Stimulated activated CD8-positive, alpha-beta memory T cell treated with anti-CD3 and anti-CD28 coated beads, Interleukin-15, amount 100 ng/mL, for 24 hours (primary cell): ENCODE measurements at places on chromosomes 3 and 15.

GRCh38 chr3:53531749-53532148, 37.3 kb downstream of the CACNA1D start:
- DNase-seq, result no peak

- no peak for DNase-seq
Measured at GRCh38 chr15:79099692-79100091, 9.1 kb upstream of the RASGRF1 start.

- DNase-seq, result no peak
Measured at GRCh38 chr15:48617619-48618018, 27.9 kb downstream of the FBN1 start.

- no peak for DNase-seq
Measured at GRCh38 chr3:163481738-163482137, 1596.6 kb downstream of the SI start.

DNA sequence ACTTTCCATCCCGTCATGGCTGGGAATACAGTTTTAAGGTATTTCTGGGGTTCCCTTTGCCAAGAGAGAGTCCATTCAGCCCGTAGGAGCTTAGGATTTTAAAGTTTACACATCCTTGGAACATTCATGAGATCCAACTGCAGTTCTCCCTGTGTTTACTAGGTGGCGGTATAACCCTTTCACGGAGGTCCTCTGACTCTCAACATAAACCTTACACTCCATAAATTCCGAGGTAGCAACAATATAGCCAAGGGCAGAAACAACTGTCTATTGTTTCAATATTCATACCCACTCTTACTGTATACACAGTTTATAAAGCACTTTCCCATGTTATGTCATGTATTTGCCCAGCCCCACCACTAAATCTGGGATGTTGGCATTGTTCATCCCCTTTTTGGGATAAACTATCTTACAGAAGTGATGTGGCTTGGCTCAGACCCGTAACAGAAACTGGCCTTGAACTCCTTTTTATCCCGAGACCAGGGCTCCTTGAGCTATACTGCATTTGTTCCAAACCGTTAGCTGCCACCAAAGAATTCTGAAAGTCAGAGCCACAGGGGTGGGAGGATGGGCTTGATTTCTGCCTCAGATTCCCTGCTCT, 69.2 kb upstream of the COL6A5 start:
- DNase-seq, result no peak

DNA sequence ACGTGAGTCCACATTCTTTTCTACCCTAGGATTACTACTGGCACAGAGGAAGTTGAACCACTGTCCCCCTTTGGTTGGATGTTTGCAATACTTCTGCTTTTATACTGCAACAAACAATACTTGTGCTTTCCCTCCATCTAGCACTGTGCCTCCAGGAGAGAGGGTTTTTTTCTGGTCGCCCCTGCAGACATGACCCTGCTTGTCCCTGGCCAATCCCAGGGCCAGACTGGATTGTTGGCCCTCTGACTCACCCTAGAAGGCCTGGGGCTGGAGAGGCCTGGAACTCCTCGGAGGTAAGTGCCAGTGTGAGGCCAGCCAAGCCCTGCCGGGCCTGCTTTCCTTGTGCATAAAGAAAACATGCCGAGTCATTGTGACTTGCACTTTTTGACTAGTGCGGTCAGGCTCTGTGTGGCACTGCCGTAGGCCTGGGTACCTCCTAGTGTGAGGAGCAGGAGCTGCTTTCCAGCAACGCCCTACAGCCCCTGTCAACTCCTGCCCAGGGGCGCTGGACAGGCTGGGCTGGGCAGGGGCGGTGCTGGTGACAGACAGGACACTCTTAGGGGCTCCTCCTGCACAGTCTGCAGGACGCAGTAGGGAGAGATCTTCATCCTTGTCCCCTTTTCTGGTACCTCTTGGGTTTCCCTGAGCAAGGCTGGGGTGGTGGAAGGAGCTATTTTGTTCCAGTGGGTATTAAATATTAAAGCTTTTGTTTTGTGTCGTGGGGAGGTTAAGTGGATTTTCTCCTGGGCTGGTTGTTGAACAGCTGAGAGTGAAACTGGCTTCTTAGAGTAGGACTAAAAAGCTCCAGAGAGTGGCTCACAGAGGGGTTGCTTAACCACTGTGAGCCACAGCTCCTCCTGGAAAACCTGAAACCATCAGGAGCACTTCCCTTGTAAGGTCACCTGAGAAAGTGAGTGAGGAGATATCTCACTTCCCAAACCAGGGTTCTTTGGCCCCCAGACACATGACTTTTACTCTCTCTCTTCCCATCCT, 14.4 kb upstream of the TKT start:
- no peak for DNase-seq

DNA sequence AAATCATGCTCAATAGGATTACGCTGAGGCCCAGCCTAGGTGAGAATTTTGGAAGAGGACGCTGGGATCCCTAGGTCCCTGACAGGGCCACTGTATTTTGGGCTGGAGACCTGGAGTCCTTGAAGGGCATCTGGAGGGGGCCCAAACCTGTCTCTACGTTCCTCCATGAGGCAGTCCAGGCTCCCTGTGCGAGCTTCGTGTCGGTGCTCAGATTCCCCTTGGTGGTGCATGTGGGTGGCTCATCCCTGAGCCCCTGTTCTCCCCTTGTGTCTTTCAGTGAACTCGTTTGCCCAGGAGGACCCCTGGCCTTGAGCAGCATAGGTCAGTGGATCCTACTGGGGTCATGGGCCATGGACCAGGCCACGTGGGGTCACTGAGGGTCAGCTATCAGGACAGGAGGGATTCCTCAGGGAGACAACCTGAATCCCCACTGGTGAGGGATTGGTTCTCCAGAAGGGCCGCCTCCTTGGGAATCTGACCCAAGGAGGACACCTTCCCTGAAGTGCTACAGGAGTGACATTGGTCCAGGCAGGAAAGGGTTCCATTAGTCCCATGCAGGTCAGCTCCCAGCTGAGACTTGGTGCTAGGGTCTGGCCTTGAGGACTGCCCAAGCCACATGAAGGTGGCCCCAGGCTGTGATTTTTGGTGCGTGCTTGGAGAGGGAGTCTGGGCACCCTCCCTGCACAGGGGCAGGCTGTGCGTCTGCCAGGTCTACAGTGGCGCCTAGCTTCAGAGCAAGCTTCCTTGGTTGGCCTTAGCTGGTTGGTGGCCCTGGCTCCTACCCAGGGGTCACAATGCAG, 229.8 kb downstream of the SNRPN start:
- DNase-seq, result no peak

- no peak for DNase-seq
Measured at GRCh38 chr3:173709026-173709425, 311.5 kb downstream of the NLGN1 start.

DNA sequence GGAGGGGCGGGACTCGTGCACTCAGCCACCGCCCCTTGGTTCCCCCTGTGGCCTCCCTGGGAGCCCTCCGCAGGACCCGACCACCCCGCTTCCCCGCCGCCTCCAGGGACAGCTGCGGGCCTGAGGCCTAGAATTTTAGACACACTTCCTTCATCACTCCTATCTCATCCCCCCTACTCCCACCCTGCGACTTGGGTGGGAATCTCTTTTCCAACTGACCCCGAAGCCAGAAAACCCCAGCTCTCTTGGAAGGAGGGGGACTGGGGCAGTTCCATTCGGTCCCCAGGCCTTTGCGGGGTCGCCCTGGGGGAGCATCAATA, 289 bp upstream of the TFDP2 start:
- DNase-seq, result no peak

- DNase-seq, result no peak
Measured at GRCh38 chr3:66748175-66748876, 247.5 kb upstream of the LRIG1 start.

- no peak for DNase-seq
Measured at GRCh38 chr3:4614070-4614469, 120.9 kb downstream of the ITPR1 start.

DNA sequence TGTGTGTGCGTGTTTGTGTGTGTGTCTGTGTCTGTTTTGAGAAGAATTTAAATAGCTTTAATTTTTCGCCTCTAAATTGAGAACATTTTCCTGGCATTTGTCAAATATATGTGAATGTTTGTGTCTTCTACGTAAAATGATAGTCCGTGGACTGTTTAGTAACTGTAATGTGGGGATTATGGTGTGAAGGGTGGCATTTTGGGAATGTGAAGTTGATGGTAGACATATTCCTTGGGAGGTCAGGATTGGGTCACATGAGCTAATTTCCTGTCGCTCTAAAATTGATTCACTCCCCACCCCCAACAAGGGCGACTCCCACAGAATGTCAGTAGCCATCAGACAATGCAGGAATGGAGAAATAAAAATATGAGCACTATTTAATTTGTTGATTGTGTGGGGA, 107.3 kb downstream of the ITPR1 start:
- DNase-seq, result no peak

- DNase-seq, result no peak
Measured at GRCh38 chr15:63482874-63483323, 21.5 kb upstream of the USP3 start.

DNA sequence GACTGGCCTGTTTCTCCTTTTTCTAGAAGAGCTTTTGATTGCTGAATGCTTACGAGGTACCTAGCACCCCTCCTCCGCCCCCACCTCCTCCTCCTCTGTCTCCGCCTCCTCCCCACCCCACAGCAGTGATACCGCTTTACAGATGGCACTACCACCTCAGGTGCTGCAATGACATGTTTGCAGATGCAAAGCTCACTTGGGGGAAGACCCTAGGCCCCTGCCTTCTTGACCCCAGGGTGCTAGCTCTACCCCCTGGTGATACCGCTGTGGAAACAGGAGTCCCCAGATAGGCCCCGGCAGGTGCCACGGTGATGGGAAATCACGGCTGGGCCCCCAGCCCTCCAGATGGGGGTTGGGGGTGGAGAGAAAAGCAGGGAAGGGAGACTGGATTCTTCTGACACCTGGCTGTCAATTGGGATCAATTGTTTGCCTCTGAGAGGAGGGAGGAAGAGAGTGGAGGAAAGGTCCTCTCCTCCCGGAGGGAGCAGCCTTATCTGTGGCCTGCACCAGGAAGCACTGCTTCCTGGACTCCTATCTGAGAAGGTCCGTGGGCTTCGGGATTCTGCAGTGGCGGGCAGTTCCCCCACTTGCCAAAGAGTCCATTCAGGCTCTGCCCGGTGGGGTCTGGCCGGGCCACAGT, 37.6 kb downstream of the DNASE1L3 start:
- no peak for DNase-seq

- no peak for DNase-seq
Measured at GRCh38 chr3:97815149-97815917, 6.5 kb upstream of the CRYBG3 start.

GRCh38 chr15:99628374-99629001, 62.7 kb downstream of the MEF2A start:
- no peak for DNase-seq

DNA sequence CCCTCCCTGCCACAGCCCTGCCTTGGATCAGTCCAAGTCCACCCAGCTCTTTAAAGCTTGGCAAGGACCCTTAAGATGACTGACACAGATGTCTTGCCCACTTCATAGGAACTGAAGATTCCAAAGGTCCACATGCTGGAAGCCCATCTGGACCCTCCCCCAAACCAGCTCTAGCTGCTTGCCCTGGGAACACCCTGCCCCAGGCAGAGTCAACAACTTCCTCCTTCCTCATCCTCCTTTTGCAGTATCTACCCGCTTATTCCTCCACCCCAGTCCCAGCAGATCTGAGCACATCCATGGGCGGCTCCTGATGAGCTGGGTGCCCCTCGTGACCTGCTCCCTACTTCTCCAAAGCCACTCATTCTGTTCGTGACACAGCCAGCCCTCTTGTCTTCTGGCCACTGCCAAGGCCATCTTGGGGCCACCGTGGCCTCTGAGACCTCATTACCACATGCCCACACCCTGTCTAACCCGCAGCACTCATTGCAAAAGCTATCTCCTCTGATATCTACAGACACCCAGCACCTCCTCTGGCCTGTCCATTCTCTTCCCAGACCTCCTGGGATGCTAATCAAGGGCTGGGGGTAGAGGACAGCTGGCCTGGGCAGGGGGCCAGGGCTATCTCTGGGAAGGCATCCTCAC, 2.0 kb upstream of the PFKFB4 start:
- DNase-seq, result no peak

DNA sequence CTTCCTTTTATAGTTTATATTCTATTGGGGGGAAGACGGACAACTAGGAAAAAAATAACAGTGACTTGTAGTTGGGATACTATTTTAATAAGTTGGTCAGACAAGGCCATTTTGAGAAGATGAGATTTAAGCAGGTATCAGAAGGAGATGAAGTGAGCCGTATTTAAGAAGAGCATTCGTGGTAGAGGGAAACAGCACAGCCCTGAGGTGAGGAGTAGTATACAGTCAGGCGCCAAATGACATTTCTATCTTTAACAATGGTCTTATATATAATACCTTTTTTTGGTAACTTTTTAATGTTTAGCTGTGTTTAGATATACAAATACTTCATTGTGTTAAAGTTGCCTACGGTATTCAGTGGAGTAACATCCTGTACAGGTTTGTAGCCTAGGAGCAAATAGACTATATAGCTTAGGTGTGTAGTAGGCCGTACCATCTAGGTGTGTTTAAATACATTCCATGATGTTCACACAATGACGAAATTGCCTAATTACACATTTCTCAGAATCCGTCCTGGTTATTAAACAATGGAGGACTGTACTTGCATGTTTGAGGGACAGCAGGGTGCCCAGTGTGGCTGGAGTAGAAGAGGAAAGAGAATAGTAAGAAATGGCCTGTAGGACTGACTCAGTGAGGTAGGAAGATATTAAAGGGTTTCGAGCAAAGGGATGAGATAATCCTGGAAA, 1.6 kb downstream of the NKTR start:
- DNase-seq, result no peak

DNA sequence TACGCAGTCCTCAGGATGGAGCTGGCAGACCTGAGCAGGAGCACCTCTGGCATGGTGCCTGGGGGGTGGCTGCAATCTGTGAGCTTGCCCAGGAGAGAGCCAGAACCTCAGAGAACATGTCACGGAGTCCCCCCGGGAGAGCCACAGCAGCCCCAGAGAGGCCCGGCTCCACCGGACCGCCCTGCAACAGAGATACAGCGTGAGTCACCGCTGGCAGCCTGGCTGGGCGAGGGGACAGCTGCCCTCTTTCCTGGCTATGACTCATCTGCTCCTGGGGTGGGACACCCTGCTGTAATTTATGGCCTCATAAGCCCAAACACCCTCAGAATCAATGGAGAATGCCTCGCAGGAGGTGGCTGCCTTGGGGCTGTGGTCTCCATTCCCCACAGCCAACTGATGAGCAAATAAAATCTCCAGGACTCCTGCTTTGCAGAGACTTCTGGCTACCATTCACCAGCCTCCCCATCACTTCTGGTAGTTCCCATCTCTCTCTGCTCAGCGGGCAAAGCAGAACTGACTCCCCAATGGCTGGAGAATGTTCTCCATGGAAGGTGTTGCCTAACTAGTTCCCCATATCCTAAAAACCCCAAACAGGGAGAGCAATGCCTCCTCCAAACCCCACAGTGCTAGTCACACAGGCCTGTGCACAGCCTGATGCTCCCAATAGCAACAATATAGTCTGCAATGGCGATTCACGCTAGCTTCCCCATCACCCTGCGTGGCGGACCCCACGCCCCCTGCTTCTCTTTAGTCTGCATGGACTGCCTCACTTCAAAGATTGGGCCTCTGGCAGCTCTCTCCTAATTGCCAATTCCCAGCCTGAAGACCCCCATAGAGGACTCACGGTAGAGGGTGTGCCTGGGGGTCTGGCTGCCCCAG, 21.6 kb downstream of the ACSBG1 start:
- no peak for DNase-seq
